Chondrocyte (in vitro differentiated cells): ENCODE measurements at places on chromosomes 7 and 10.

- no peak for DNase-seq
Measured at GRCh38 chr7:127873151-127873550, 158.1 kb downstream of the LRRC4 start.

DNA sequence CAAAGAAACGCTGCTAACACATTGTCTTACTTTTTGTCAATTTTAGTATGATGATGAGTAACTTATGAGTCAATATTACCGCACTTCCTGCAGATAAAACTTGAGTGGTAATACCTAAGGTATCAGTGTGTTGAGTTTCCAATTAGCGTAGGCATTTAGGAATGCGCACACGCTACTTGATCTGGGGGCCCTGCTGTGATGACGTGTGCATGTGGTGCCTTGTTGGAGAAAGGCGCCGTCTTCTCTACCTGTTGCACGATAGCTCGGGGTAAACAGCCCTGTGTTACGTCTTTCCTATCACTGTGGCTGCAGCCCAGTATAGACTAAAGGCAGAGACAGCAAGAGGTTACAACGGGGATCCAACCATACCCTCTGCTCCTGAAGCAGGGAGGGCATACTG is 476.8 kb upstream of the ADARB2 start:
- no peak for DNase-seq

DNA sequence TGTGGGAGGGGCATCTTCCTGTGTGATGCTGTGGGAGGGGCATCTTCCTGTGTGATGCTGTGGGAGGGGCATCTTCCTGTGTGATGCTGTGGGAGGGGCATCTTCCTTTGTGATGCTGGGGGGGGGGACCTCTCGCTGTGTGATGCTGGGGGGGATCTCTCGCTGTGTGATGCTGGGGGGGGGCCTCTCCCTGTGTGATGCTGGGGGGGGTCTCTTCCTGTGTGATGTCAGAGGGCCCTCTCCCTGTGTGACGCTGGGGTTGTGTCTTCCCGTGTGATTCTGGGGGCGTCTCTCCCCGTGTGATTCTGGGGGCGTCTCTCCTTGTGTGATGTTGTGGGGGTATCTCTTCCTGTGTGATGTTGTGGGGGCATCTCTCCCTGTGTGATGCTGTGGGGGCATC is 27.9 kb upstream of the DPYSL4 start:
- no peak for DNase-seq

DNA sequence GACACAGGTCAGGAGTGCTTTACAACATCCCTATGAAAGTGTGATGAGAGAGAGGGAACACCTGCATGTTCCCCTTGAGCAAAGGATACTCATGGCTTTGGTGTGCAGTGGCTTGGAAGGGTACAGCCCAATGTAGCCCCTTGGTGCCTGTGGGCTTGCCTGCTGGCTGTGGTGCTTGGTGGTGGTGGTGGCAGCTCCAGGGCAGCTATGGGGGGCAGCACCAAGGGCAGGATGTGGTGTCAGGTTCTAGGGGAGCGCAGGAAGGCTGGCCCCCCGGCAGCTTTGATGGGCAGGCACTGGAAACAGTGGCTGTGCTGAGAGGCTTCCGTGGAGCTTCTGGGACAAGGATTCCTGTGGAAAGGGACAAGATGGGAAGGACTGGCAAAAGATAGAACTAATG is 464.0 kb upstream of the ZMIZ1 start:
- no peak for DNase-seq

GRCh38 chr7:22859641-22860290 is 37.1 kb upstream of the TOMM7 start:
- DNase-seq: no peak
